ENCODE measurements at places on chromosomes 12 and 14.
A peak's percentile ranks its signal among the peaks of the same experiment; 100 is the strongest.

GRCh38 chr12:1758887-1759286, 61.5 kb upstream of the LRTM2 start:
- no peak for DNase-seq

DNA sequence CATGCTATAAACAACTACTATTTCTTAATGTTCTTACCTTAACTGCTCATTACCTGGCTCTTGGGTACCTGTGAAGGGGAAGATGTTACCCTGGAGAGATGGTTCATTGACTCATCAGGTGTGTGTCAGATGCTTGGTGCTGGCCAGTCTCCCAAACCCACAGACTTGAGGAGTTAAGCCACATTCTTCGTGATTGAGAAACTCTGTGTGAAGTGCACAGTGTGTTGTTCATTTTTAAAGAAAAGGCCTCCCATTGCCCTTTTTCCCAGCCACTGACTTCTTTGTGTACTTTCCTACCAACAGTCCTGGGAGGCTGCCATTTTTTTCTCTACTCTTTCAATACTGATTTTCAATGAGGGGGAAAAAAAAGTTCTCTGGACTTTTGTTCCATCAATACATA, 3.2 kb downstream of the MGST1 start:
- no peak for DNase-seq

GRCh38 chr14:101737414-101738339, 23.8 kb upstream of the PPP2R5C start:
- no peak for DNase-seq

DNA sequence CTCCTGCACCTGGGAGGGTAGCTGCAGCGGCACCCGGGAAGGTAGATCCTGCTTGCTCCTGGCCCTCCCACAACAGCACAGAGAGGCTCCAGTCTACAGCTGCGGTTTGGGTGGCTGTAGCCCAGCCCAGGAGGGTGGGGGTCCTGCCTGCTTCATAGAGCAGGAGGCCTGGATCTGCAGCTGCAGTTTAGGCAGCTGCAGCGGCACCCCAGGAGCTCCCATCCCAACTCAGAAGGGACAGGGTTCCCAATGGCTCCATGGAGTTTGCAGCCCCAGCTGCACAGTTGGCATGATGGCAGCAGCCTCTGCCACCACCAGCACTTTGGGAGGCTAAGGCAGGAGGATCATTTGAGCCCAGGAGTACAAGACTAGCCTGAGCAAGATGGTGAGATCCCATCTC, 38.5 kb downstream of the TIMELESS start:
- no peak for DNase-seq

DNA sequence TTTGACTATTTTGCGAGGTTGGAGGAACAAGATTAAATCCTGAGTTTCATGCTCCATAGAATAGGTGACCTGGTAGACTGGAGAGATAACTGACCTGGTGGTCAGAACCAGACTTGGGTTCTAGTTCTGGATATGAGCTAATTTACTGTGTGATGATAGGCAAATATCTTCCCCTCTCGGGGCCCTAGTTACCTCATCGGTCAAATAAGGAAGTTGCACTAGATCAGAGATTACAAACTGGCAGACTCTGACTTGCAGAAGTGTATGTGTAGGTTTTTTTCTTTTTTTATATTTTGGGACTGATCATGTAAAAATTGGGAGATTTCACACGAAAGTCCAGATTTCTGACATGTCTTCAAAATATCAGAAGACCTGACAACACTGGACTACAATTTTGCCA, 37.0 kb downstream of the RPH3A start:
- DNase-seq, result no peak

DNA sequence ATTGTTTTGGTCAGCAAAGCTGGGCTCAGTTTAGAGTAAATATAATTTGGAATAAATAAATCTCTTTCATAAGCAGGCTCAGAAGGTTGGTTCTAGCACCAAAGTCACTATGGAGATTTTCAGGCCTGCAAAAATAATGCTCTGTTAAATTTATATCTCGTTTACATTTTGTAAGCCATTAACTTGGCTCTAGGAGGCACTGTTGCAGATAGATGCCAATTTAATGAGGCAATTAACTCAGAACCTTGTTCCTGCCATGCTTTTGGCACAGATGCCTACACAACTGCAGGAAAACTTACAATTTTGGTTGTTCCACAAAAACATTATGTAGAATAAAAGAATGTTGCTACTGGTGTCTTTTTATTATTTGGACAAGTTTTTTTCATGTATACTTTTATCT, 428.1 kb downstream of the FLRT2 start:
- no peak for DNase-seq

- no peak for DNase-seq
Measured at GRCh38 chr12:123762715-123763052, 583 bp downstream of the DNAH10 start.

GRCh38 chr12:10018386-10018785, 8.0 kb downstream of the CLEC12B start:
- DNase-seq, result no peak

DNA sequence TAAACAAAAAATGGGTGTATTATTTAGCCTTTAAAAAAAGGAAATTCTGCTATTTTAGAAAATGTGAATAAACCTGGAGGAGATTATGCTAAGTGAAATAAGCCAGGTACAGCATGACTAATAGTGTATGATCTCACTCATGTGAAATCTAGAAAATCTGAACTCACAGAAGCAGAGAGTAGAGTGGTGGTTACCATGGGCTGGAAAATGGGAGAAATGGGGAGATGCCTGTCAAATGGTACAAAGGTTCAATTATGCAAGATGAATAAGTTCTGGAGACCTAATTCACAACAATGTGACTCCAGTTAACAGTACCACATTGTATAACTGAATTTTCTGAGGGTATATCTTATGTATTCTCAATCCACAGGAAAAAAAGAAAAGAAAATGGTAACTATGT, 17.4 kb upstream of the LEMD3 start:
- no peak for DNase-seq

- no peak for DNase-seq
Measured at GRCh38 chr14:99215277-99215676, 56.7 kb downstream of the BCL11B start.

DNA sequence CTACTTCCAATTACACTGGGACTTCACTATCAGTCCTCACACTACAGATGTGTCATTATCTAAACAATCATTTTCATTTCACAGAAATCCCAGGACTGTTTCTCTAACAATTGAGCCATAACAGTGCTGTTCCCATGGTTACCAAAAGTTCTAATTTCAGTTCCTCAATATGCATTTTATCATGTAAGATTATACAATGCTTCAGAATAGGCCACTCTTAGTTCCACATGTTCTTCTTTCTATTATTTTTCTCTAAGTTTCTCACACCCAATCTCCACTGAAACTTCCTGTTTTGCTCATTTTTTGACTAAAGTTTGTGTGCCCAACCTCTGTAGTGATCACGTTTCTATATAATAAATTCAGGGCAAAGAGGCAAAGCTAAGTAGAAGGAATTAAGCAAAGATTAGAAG, 185.8 kb downstream of the DUSP6 start:
- DNase-seq, result no peak

GRCh38 chr12:48489012-48489411, 6.7 kb downstream of the C12orf54 start:
- DNase-seq, result no peak

DNA sequence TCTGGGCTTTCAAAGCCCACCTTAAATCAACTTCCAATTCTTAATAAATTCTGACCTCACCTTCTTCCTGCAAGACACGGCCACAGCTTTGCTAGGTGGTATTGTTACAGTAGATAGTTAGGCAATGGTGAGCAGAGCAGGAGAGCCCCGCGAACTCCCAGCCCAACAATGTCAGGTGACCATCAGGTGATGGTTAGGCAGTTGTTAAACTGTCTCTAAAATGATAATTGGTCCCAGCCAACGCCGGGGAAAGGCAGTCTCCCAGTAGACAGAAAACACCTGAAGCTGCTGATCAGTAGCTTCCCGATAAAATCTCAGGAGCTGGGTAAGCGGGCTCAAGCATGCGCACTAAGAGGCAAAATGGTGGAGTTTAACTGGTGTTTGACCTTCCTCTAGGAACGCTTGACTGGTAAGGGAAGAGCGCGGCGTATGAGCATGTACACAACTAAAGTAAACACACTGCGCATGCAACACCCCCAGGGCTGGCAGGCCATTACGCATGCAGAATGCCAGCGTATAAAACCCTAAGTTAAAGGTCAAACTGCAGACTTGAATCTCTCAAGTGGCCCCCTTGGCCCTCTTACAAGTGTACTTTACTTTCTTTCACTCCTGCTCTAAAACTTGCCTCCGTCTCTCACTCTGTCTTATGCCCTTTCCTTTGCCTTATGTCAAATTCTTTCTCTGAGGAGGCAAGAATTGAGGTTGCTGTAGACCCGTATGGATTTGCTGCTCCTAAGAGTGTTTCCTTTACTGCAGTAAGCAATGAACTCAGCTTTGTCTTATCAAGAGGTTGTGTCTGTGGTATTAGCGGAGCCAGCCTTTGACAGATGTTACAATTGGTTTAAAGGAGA, 113.5 kb downstream of the C12orf75 start:
- no peak for DNase-seq

DNA sequence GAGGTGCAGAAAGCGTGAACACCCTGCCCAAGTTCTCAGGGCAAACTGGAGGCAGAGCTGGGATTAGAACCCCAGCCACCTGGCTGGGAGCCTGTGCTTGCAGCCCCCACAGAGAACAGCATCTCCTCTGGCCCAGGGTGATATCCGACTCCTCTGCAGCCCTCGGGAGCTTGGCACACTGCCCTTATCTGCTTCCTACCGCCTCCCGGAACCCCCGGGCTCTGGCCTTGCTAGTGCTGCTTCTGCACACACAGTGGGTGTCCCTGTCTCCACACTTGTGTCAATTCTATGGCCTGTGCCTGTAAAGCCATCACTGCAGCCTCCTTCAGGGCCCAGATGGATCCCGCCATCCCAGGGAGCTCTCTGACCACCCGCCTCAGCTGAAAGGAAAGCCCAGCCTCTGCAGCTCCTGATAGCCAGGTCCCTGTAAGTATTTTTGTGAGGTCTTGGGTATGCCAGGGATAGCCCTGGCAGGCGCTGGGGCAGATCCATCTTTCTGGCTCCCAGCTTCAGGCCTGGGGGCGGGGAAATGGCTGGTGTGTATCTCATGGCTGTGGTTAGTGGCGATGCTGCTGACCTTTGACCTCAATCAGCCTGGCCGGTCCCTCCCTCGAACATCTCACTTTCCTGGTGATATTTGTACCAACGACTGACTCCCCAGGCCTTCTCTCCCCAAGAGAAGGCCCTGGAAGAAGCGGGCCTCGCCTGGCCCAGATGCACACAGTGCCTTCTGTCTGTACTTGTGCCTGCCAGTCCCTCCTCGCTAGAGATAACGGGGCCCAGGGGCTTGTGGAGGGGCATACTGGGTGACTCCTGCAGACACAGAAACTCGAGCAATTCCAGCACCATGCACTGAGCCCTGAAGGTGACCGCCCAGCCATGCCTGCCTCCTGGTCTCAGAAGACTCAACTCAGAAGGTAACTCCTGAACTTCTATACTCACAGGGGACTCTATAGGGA, 183.8 kb downstream of the CALM1 start:
- peak; percentile 39 for DNase-seq

GRCh38 chr12:96766232-96766631, 140.8 kb upstream of the NEDD1 start:
- DNase-seq, result peak; percentile 43

DNA sequence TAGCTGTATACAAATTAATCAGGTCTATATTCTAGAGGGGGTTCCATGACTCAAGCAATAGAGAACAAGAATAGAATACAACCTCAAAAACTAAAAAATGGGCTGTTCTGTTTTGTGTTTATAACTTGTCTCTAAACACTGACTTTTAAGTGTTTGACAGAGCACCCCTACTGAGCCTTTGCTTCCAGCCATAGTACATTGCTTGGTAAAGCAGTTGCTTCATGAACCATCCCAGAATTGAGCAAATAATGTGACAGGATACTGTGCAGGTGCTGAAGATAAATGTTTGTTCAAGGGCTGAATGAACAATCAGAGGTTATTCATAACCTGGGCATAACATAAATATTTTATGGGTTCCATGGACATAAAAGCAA, 11.5 kb downstream of the SPTSSA start:
- DNase-seq, result peak; percentile 86

- DNase-seq, result no peak
Measured at GRCh38 chr12:9793779-9794395, 33.2 kb upstream of the CD69 start.

DNA sequence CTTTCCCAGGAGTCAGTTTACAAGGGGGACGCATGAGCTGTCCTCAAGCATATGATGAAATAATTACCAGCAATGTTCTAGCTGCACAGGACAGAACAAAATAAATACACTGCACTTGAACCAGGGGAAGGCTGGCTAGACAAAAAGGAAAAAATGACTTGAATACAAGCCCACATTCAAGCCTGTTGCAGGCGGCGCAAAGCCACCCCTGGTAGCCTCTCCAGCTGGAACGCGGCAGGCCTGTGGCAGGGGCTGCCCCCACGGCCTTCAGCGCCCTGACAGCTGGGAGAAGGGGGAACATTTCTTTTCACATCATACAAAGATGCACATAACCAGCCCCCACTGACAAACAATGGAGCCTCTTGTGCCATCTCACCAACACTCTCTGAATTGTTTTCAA, 57.1 kb downstream of the TRAFD1 start:
- DNase-seq, result no peak

GRCh38 chr14:89476354-89476896, 59.4 kb upstream of the FOXN3 start:
- DNase-seq, result no peak
